Colonic mucosa (tissue), 4 donors: ENCODE measurements at places on chromosomes 11 and 22. TPM values are rescaled to one million over a fixed set of nuclear protein-coding genes. Genes with fewer than 3 reads are reported as not detected.

- H3K27ac ChIP-seq, result no peak overlapping the region
- H3K36me3 ChIP-seq, result no peaks in the 10 kb centered on the region
- H3K4me1 ChIP-seq, result no peaks in the 10 kb centered on the region
- H3K27me3 ChIP-seq, result no peaks in the 10 kb centered on the region
- H3K4me3 ChIP-seq, result no peak overlapping the region
These were observed 64.0 kb downstream of the CWC15 start for GRCh38 chr11:94909371-94909820.

GRCh38 chr11:64871492-64871891 is 6.9 kb downstream of the EHD1 start:
- no peaks in the 10 kb centered on the region for H3K36me3 ChIP-seq
- peaks cover 47% of the 10 kb centered on the region for H3K4me1 ChIP-seq
- no peak overlapping the region for H3K27ac ChIP-seq
- H3K4me3 ChIP-seq, result no peak overlapping the region
- no peaks in the 10 kb centered on the region for H3K27me3 ChIP-seq

DNA sequence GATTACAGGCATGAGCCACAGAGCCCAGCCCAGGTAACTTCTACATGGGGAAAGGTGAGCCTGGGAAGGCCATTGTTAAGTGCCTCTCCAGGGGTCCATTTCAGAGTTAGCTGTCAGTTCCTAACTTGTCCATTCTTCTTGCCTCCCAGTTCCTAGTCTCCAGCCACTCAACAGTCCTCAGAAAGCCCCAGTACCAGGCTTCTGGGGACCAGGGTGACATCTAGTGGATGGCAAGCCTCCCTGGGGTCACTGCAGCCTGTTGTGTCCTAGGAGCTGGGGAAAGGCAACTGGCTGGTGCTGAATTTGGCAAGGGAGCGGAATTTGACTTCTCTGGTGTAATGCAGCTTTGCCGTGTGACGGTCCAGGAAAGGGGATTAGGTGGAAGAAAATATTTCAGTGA is 2.1 kb downstream of the LGALS12 start:
- peak; percentile 42 for DNase-seq
- H3K36me3 ChIP-seq, result no peaks in the 10 kb centered on the region
- no peak overlapping the region for H3K27ac ChIP-seq
- H3K27me3 ChIP-seq, result no peaks in the 10 kb centered on the region
- H3K4me1 ChIP-seq, result no peaks in the 10 kb centered on the region

DNA sequence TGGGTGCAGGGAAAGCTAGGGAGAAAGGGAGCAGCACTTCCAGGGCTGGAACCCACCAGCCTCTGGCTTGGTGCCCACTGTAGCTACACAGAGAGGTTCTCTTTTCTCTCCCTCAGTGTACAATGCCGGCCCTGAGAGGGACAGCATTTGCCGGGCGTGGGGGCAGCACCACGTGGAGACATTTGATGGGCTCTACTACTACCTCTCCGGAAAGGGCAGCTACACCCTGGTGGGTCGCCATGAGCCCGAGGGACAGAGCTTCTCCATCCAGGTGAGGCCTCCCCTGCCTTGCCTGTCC is 6.1 kb downstream of the OTOG start:
- H3K4me3 ChIP-seq, result no peak overlapping the region
- no peak overlapping the region for H3K27ac ChIP-seq
- H3K4me1 ChIP-seq, result no peaks in the 10 kb centered on the region
- no peaks in the 10 kb centered on the region for H3K27me3 ChIP-seq

GRCh38 chr11:60924906-60925853 is 920 bp downstream of the TMEM132A start:
- peaks cover 18% of the 10 kb centered on the region for H3K36me3 ChIP-seq
- H3K4me1 ChIP-seq, result no peaks in the 10 kb centered on the region
- peak overlapping the region; percentile 65 for H3K4me3 ChIP-seq
- peaks cover 11% of the 10 kb centered on the region for H3K27me3 ChIP-seq

- no peak overlapping the region for H3K4me3 ChIP-seq
- H3K27ac ChIP-seq, result no peak overlapping the region
- DNase-seq, result no peak
- no peaks in the 10 kb centered on the region for H3K4me1 ChIP-seq
- H3K36me3 ChIP-seq, result no peaks in the 10 kb centered on the region
- H3K27me3 ChIP-seq, result no peaks in the 10 kb centered on the region
These were observed 124.3 kb upstream of the RASSF10 start for GRCh38 chr11:12884751-12885318.

- no peak overlapping the region for H3K27ac ChIP-seq
- no peak overlapping the region for H3K4me3 ChIP-seq
- H3K36me3 ChIP-seq, result no peaks in the 10 kb centered on the region
These were observed 29.9 kb downstream of the ENDOD1 start for GRCh38 chr11:95119361-95120060.

- no peaks in the 10 kb centered on the region for H3K27me3 ChIP-seq
- no peak for DNase-seq
- no peak overlapping the region for H3K27ac ChIP-seq
- no peaks in the 10 kb centered on the region for H3K4me1 ChIP-seq
- no peak overlapping the region for H3K4me3 ChIP-seq
These were observed 21.5 kb upstream of the MSANTD4 start for GRCh38 chr11:106043540-106043939.

GRCh38 chr22:27378311-27378800 is 423.2 kb downstream of the MN1 start:
- no peak overlapping the region for H3K27ac ChIP-seq
- no peak overlapping the region for H3K4me3 ChIP-seq
- H3K36me3 ChIP-seq, result no peaks in the 10 kb centered on the region
- no peaks in the 10 kb centered on the region for H3K4me1 ChIP-seq

DNA sequence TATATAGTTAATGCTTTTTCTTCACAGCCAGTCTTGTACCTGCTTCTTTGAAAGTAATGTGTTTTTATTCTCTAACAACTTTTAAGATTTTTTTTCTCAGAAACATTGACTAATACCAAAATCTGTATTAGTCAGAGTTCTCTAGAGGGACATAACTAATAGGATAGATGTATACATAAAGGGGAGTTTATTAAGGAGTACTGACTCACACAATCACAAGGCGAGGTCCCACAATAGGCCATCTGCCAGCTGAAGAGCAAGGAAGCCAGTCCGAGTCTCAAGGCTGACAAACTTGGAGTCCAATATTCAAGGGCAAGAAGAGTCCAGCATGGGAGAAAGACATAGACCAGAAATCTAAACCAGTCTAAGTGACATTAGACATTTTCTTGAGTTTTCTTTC is 140.0 kb downstream of the RAB38 start:
- H3K4me3 ChIP-seq, result no peak overlapping the region
- H3K27me3 ChIP-seq, result no peaks in the 10 kb centered on the region
- H3K27ac ChIP-seq, result no peak overlapping the region
- DNase-seq, result no peak
- no peaks in the 10 kb centered on the region for H3K36me3 ChIP-seq
- H3K4me1 ChIP-seq, result no peaks in the 10 kb centered on the region

GRCh38 chr11:111405551-111405950 is 26.5 kb upstream of the POU2AF1 start:
- no peak for DNase-seq
- H3K36me3 ChIP-seq, result no peaks in the 10 kb centered on the region
- no peaks in the 10 kb centered on the region for H3K27me3 ChIP-seq
- no peak overlapping the region for H3K4me3 ChIP-seq
- H3K4me1 ChIP-seq, result no peaks in the 10 kb centered on the region

DNA sequence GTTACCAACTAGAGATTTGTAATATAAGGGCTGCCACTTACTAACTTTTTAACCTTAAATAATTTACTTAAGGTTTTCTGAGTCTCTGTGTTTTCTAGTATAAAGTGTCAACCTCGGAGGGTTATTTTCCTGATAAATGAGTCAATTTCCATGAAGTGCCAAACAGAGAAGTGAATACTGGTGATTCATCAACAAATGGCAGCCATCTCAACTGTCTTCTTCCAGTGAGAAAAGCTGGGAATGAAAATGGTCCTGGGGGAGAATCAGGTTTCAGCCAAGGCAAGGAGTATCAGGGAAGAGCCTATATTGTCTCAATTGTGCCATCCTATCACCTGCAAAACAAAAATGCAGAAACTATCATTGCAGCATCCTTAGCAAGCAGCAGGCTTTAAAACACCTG is 129.1 kb downstream of the LUZP2 start:
- H3K4me1 ChIP-seq, result no peaks in the 10 kb centered on the region
- no peak for DNase-seq
- no peaks in the 10 kb centered on the region for H3K36me3 ChIP-seq
- H3K4me3 ChIP-seq, result no peak overlapping the region
- no peaks in the 10 kb centered on the region for H3K27me3 ChIP-seq
- H3K27ac ChIP-seq, result no peak overlapping the region

The CCDC73 gene
- total RNA-seq, result not detected

The MUC15 gene
- 0.12 TPM for total RNA-seq

The GUCY1A2 gene
- 1.2 TPM for total RNA-seq

The SESN3 gene
- total RNA-seq, result 21.2 TPM

The HBB gene
- 113 TPM for total RNA-seq

The E2F8 gene
- 5.5 TPM for total RNA-seq

The RNF26 gene
- 22.9 TPM for total RNA-seq

The TRIM3 gene
- total RNA-seq, result 30.0 TPM

The MIOX gene
- total RNA-seq, result not detected
